Stomach (tissue), 19 donors: ENCODE measurements at places on chromosomes 11 and 22. TPM values are rescaled to one million over a fixed set of nuclear protein-coding genes. Genes with fewer than 3 reads are reported as not detected.

The CPT1B gene
- 54.5 TPM for total RNA-seq

The DEUP1 gene
- not detected for total RNA-seq

DNA sequence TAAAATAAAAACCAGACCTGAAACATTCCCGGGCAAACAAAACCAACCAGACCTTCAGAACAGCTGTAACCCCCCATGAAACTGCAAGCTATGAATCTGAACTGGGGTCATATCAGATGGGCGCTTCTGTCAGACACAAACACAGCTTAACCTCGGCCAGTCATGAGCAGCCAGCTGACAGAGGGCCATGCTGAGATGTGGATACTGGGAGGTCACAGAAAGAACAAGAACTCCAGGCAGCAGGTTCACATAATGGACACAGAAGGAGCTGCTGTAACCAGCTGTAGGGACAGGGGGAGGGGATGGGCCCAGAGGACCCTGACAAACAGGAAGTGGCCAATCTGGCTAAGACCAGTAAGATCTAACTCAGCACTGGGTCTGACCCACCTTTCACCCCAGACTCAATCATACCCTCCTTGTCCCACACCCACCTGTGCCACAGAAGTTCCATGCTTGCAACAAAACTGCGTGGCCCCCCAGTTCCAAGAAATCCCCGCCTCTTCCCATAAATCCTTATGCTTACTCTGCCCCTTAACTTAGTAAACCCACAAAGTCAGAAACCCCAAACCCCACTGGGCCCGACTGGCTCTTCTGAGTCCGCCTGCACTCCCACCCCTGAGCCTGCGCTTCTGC is 4.0 kb downstream of the APOL4 start:
- no peak for DNase-seq

GRCh38 chr22:22684580-22685561 is 40.5 kb downstream of the GGTLC2 start:
- no peak for DNase-seq

- DNase-seq, result no peak
These were observed 8.3 kb downstream of the SLC37A2 start for GRCh38 chr11:125071435-125071834.

DNA sequence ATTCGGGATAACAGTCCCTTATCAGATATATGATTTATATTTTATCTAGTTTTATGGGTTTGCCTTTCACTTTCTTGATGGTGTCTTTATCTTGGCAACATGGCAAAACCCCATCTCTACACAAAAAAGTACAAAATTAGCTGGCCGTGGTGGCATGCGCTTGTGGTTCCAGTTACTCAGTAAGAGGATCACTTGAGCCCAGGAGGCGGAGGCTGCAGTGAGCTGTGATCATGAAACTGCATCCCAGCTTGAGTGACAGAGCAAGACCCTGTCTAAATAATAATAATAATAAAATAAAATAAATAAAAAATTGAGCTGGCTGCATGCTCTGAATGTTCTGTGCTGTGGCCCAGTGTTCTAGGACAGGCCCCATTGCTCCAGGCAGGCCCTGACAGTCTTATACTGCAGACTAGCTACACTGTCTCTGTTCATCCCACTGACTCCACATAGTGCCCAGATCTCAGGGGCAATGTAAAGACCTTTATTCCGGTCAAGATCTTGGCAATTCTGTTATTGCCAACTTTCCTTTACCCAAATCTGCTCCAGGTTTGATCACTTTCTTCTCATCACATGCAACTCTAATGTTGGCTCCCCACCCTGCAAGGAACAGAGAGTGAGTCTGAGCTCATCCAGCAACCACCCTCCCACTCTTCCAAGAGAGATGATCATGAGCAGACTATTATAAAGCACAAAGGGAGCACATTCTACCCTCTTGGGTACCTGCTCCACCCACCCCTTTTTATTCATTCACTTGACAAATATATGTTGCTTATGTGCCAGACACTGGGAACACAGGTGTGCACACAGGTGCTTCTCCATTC is 8.8 kb downstream of the HSPA8 start:
- no peak for DNase-seq

DNA sequence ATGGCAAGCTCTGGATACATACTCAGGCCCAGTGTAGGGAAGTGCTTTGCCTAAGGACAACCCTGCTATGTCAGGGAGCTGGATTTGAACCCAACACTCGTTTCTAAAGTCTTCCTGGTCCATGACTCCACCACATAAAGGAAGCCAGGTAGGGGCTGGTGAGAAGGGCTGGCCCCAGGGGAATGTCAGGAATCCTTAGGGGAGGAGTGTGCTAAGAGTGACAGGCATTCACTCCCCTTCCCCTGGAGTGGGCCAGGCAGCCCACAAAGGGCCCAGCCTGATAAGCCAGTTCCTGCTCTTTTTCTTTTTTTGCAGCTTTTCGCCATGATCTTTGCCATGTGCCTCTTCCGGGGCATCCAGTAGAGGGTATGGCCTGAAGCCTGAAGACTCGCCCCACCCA is 21.9 kb downstream of the TP53I11 start:
- DNase-seq, result no peak

GRCh38 chr11:28793282-28793738 is 685.1 kb downstream of the METTL15 start:
- DNase-seq, result no peak

DNA sequence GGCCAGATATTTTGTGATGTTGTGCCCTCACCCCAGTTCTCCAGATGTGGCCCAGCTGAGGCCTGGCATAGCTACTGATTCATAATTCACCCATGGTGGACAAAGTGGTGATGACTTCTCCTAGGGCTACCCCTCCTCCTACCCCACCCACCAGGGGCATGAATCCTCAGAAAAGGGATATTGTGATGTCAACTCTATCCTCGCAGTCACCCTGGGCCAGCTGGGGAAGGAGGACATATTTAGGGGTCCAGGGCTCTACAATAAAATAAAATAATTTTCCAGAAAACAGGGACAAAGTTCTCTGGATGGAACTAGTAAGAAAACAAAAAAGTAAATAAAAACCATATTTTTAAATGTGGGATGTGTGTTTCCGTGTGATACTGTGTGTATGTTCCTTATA is at the start of gene UBQLNL:
TSS of gene UBQLNL (minus strand) at position 101 of the 400 bp plus-strand sequence. CDS start 258 bp downstream, outside the sequence.
- DNase-seq, result no peak

DNA sequence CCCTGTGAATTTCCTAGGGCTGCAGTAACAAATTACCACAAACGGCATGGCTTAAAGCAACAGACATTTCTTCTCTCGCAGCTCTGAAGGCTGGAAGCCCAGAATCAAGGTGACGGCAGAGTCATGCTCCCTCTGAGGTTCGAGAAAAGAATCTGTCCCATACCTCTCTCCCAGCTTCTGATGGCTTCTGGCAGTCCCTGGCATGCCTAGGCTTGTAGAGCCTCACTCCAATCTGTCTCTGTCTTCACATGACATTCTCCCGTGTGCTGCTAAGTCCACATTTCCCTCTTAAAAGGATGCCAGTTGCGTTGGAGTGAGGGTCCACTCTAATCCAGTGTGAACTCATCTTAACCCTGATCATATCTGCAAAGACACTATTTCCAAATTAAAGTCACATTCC is 116.2 kb downstream of the NECTIN1 start:
- no peak for DNase-seq
